ENCODE measurements at places on chromosomes 1 and 21.

DNA sequence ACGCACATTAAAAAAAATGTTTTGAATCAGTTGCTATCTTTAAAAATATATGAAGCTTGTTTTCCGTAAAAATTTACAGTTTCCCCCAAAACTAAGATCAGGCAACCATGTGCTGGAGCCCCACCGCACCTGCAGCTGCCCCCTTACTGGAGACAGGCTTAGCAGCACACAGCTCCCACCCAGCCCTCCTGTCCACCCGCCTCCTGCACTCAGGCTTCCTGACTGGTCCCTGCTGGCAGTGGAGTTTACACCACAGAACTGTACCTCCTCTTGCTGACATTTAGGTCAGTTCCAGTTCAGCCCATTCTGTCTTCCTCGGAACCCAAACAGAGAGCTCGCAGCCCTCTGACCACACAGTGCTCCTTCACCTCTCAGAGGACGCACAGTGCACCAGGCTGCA lies 2.1 kb downstream of the GPR161 start:
- no peak for DNase-seq

DNA sequence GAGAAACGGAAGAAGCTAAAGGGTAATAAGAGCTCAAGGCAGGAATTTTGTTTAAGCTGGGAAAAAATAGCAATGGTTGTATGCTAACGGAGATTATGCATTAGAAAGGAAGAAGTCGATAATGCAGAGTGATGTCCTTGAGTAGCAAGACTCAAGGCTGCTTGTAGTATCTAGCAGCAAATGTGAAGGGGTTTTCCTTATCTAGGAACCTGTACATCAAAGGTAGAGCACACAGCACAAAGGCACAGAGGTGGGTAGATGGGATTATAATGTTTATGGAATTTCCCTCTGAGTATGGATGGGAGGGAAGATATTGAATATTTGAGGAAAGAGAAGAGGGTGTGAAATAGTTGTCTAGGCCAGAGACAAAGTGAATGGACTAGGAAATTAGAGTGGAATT lies 114.1 kb downstream of the PROX1 start:
- DNase-seq, result no peak

DNA sequence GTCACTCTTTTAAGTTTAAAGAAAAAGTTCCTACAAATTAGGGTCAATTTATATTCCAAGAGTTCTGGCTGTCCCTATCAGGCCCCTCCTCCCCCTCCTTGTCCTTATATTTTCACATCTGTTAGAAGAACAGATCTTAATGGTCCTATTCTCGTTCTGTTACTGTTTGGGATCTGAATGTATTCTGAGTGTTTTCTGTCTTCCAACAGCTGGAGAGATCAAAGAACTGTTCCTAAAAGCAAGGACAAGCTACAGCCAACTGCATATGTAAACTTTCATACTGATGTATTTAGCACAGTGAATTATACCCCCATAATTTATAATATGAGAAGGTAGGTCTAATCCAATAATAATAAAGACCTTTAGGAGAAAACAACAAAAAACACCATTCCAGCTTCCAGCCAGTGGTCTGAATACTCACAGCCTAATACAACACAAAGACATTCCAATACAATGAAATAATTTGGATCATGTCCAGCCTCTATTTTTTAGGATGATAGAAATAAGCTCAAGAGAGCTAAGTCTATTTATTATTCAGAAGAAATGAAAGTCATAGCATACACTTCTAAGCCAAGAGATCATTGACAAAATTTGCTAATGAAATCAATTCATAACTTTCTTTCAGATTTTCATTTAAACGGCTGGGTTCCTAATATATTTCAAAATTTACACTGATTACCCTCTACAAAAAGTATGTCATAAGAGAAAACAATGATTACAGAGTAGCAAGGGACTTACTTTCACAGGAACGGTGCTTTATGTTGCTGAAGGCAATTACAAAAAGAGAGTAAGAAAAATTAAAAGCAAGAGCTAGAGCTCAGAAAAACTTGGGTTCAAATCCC lies 25.3 kb downstream of the WLS start:
- DNase-seq, result no peak

GRCh38 chr1:62790716-62791115 lies 6.8 kb downstream of the ATG4C start:
- DNase-seq, result no peak

DNA sequence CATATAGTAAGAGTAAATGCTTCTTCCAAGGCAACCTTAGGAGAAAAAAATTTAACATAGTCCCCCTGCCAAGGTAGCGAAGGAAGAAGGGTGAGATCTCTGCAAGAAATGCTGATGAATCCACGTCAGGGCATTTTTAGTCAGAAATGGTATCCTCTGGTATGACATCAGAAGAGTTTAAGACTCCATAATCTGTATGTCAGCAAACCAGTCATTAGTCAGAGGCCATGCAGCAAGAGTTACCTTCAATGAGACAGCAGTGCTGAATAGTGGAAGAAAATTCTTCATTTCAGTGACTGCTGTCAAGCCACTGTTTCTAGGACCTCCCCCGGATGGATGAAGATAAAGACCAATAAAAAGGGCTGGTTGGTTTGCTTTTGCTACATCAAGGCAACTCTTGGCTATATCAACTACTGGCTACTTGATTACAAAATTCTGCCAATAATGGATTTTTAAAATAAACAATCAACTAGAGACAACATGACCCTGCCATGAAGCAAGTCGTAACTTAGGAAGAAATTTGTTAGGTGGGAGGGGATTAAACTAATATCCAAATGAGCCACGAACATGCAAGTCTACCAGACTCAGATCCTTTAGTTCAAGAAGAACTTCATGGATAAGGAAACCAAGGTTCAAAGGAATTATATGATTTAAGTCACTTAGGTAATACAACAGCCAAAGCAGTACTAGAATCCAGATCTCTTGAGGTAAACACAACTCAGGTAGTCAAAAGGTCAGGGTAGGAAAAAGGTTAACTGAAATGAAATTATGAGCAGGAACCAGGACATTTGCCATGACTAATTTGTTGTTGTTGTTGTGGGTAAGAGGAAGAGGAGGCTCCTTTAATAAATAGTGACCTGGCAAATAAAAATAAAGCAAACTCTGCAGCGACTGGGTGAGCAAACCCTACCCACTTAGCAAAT lies 25.6 kb upstream of the GUCA2A start:
- no peak for DNase-seq

- no peak for DNase-seq
Observed at GRCh38 chr1:64220241-64220640, 16.8 kb downstream of the UBE2U start.

DNA sequence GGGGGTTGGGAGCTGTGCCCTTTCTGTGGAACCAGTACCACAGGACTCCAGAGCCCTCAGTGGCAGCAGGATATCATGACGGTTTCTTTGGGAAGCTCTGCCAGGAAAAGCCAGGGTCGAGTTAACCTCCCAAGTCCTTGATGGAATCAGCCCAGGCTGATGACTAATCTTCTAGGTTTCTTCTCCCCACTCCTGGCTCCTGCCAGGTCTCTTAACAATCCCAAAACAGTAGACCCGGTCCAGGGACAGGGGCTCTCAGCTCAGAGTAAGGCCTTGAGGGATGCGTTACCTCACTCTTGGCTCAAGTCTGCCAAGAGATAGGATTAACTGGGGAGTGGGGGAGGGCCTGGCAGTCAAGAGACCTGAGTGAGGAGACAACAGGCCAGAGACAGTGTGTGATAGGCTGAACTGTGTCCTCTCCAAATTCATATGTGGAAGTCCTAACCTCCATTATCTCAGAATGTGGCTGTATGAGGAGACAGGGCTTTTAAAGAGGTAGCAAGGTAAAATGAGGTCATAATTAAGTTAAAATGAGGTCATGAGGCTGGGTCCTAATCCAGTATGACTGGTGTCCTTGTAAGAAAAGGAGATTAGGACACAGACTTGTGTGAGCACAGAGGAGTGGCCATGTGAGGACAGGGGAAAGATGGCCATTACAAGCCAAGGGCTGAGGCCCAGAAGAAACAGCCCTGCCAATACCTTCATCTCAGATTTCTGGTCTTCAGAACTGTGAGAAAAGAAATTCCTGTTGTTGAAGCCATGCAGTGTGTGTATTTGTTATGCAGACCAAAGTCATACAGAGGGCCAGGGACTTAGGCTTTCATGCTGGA lies 95.0 kb downstream of the BEND5 start:
- DNase-seq, result no peak

Measured in upper lobe of left lung (tissue), 6 donors.